GM04503 (cell line): ENCODE measurements at places on chromosomes 5 and 9.

GRCh38 chr9:105007143-105007542, 79.2 kb upstream of the ABCA1 start:
- peak; percentile 69 for DNase-seq

DNA sequence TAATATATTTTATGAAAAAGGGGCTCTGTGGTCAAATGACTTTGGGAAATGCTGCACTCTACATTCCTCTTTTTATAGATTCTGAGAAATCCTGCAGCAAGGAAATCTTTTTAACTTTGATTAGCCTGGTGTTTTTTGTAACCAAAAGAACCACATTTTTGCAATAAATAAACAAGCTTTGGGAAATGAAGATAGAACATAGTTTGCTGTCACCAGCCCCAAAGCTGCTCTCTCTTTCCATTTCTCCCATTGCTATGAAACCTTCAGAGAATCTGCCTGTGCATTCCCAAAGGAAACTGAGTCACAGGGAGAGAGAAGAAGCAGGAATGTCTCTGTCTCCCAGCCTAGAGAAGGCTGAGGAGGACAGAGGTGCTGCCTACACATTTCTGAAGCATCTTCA, 59.0 kb downstream of the COL15A1 start:
- DNase-seq = no peak

GRCh38 chr5:31967461-31967860, 206.7 kb downstream of the GOLPH3 start:
- DNase-seq = no peak

GRCh38 chr5:163177971-163178370, 259.4 kb upstream of the CCNG1 start:
- no peak for DNase-seq

- DNase-seq = peak; percentile 89
Measured at GRCh38 chr5:124867137-124867704, 120.8 kb upstream of the ZNF608 start.
